ENCODE measurements at places on chromosomes 3 and 15.

DNA sequence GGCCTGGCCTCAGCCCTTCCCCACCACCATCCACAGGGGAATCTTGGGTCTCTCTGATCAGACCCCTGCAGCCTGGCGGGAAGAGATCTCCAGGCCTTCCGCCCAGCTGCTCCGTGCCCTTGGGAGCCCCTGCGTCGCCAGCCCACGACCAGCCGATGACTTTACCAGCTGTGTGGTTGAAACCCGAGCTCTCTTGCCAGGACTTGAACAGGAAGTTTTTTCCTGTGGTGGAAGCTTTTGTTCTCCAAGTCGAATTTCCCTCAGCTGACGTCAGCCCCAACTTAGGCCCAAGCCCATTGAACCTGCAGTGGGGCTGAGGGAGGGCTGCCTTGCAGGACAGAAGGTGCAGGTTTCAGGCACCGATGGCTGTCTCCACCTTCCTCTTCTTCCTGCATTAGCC, 51.7 kb upstream of the SMAD3 start:
- DNase-seq = no peak

DNA sequence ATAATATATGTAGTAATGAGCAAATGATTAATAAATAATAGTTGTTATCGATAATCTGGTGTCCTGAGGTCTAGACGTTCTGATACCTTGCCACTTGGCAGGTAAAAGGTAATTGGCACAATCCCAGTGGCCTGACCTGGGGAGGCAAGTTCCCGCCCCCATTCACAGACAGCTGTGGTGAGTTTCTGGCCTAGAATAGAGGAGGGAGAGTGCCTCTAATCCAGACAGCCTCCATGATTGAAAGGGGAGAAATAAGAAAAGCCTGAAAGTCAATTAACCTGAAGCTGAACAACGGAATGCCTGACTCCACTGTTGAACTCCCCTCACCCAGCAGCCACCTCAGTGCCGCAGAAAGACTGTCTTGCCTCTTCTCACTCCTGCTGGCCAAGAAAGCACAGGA, 38.1 kb upstream of the SV2B start:
- no peak for DNase-seq

DNA sequence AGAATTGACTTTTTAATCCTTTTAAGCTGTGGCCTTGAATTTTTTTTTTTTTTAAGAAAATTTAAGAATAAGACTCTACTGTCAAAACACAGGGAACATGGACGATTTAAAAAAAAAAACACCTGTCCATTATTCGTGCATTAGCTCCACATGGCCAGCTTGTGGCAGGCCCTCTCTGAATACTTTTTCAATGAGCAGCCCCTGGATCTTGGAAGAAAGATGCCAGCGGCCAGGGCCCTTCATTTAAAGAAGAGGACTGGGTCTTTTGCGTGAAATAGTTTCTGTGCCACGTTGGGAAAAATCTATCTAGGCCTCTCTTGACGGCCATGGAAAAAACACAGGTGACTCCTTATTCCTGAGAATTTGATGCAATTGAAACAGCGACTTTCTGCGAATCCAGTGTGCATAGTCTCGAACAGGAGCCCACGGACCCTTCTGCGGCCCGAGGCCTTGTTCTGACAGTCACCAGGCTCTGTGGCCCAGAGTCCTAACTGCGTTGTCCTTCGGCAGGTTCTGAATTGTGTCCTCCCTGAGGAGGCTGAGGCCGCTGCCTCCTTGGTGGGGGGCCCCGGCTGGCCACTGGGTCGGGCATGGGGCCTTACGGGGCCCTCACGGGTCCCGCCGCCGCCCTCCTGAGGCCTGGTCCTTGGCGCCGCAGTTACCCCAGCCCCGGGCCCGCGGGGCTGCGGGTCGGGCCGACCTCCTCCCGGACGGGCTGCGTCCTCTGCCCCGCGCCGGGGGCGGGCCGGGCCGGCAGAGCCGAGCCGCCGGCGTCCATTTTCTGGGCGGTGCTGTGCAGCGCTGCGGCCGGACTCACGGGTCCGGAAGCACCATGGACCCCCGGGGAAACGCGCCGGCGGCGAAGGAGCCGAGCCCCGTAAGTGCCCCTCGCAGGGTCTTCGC, 33.5 kb downstream of the ZBTB38 start:
- DNase-seq = peak; percentile 10

GRCh38 chr3:11706604-11707003, 62.9 kb upstream of the VGLL4 start:
- no peak for DNase-seq

- no peak for DNase-seq
These were observed 283.7 kb upstream of the GBE1 start for GRCh38 chr3:82044930-82045705.

GRCh38 chr3:43198791-43199644, 87.3 kb upstream of the SNRK start:
- no peak for DNase-seq

GRCh38 chr15:81254277-81254915, 57.7 kb downstream of the IL16 start:
- no peak for DNase-seq

GRCh38 chr15:76904461-76905012, 603 bp downstream of the SCAPER start:
- no peak for DNase-seq

DNA sequence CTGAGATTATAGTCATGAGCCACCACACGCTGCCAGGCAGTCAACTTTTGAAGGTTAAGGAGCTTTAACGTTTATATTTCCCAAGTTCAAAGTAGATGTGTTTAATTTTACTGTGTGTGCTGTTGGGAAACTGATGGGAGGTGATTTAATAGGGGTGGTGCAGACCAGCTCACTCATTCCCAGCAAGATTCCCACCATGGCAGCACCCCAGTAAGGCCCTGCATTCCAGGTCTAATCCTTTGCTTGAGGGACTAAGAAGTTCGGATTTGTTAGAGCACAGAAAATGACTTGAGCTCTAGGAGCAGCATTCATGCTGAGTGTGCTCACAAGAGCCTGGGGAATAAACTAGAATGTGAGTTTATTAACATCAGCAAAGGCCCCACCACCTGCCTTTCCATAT, 25.2 kb downstream of the TSEN2 start:
- DNase-seq = no peak

GRCh38 chr3:17555525-17555924, 186.9 kb downstream of the TBC1D5 start:
- no peak for DNase-seq

DNA sequence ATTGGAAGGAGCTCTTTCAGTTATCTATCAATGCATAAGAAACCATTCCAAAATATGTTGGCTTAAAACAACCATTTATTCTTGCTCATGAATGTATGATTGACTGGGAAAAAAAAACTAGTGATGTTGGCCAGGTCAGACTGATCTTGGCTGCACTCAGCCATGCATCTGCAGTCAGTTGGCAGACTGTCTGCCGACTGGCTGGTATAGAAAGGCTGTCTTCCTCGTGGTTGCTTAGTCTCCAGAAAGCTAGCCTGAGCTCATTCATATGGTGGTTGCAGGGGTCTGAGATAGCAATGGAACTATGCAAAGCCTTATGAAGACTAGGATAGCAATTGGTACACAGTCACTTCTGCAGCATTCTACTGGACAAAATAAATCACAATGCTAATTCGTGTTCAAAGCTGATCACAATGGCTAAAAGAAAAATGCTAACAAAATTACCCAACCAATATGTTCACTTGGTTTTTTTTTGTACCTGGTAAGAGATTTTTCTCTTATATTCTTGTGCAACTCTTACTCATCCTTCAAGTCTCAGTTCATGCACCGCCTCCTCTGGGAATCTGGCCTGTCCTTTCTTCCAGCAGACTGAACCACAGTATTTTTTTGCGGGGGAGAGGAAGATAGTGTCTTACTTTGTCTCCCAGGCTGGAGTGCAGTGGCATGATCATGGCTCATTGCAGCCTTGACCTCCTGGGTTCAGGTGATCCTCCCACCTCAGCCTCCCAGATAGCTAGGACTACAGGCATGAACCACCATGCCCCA, 126.8 kb downstream of the KCNAB1 start:
- no peak for DNase-seq

DNA sequence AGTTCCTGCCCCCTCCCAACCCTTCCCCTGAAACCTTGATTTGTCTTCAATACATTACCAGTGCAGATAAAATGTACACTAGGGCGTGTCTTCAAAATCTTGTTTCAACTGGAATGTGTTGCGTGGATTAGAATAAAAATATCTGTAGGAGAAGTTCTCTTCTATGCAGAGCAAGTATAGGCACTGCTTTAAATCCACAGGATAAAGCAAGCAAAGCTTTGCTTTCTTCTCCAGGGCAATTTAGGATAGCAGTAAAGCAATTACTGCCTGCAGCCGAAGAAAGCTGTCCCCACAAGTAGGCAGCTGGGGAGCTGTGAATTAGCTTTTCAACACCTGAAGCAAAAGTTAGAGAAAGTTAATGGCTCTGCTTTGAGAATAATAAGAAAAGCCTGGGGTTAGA, 329.7 kb upstream of the KCNMB2 start:
- no peak for DNase-seq

- no peak for DNase-seq
These were observed 2.8 kb downstream of the DUSP7 start for GRCh38 chr3:52053307-52054304.

DNA sequence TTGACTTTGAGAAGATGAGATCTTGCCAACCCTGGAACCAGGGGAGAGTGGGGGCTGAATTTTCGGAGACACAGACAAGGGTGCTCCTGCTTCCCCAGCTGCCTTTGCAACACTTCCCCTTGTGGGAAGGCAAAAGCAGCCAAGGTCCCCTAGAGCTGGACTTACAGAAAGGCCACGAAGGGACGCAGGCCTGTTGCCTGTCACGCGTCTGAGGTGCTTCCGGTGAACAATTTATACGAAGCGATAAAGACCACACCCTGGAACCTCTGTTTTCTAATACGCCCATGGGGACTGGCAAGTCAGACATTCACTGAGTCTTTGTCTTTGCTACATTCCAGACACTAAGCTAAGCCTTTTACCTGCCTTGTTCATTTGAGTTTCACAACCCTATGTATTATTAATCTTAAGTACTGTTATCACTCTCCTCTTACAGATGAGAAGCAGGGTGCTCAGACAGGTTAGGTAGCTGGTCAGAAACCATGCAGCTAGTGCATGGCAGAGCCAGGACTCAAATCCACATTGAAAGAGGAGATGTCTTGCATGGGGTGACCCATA, 13.2 kb downstream of the MEGF11 start:
- no peak for DNase-seq

DNA sequence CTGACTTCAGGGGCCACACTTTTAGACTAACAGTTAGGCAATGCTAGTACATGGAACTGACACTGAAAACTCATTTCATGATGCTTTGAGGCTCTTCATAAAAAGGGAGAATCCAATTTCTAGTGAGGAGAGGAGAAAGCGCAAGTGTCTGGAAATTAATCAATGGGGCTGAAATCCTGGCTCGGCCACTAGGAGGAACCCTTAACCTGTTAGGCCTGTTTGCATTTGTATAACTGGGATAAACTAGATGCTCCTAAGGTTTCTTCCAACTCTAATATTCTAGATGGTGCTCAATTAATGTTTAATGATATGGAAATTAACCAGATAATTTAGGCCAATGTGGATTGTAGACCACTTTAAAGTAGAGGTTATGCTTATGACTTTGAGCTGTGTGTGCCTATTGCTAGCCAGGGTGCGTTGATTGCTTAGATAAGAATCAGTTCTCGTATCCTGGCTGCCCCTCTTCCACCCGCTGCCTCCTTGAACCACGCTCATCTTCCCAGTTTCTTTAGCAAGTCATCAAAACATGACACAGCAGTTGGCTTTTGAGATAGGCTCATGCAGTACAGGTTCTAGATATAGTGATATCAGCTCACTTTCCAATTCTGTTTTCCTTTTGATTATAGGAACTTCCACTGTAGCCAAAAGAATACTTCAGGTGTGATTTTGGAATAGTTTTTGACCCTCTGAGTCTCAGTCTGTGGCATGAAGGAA, 16.8 kb upstream of the CRBN start:
- no peak for DNase-seq

DNA sequence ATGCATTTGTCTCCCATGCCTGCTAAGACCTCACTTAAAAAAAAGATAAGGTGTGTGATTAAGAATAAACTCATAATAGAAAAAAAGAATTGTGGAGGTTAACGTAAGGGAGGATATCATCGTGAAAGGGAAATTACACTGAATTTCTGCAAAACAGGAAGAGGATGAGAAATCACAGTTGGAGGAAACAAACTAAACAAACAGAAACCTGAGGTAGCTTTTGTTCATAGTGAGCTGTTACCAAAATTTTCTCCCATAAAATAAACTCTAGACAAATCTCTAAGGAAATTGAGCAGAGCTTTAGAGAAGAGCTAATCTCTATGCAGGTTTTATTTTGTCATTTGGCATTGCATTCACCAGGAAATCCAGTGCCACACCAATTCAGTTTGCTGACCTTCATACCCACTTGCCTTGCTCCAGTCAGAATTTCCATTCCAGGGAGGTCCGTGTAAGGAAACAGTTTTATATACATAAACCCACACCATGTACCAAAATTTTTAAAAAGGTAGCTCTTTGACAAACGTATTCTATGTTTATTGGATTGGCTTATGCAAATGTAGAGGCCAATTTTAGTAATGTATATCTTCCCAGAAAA, 231.2 kb downstream of the MBNL1 start:
- no peak for DNase-seq

DNA sequence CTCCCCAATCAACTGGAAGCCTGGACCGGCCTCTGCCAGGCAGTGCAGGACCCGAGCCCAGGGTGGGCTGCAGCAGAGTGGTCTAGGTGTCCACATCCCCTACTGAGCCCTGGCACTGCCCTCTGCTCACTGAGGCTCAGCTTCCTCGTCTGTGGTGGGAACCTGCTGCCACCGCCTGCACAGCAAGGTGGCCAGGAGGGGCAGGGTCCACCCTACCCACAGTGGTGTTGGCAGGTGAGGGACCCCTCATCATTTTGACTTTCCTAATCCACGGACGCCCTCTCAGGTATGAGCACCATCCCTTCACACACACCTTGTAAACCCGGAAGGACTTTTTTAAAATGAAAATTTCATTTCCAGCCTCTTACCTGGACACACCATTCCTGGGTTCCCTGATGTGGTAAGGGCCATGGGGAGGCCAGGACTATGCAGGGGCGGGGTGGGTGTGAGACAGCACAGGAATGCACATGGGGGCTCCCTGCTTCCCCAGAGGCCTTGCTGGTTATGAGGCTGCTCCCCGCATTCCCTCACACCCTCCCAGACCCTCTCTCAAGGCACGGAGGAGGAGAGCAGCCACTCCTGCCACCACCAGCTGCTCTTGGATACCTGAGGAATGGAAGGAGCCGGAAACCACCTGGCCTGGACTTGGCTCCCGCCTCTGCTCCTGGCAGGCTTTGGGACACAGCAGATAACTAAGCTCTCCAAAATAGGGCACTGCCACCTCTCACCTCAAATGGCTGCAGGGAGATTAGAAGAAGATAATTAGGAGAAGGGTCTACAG, 185.9 kb upstream of the TPM1 start:
- no peak for DNase-seq

DNA sequence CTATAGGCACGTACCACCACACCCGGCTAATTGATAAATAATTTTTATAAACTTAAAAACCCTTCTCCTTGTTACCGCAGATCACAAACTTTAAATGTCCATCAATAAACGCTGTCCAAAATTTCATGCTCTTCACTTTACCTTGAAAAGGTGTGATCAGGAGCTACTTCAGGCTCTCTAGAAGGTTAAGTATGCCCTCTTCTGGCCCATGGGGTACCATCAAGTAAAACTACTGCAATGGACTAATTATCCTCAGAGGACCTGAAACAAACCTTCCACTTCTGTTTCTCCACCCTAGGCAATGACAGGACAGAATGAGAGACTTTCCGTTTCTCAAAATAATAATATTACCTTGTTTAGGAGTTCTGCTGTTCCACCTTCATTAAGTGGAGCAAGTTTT, 9.2 kb downstream of the LZTFL1 start:
- DNase-seq = no peak
